Activated naive CD4-positive, alpha-beta T cell treated with anti-CD3 and anti-CD28 coated beads, Interleukin-2, amount 10 ng/mL, durations not matched to agents 5 hours and 36 hours (primary cell): ENCODE measurements at places on chromosomes 12 and 14. TPM values are rescaled to one million over a fixed set of nuclear protein-coding genes. Genes with fewer than 3 reads are reported as not detected.

Gene ABCC9
- not detected for total RNA-seq

Gene MIP
- total RNA-seq: not detected

Gene OR4E2
- not detected for total RNA-seq

Gene DAZAP2
- total RNA-seq: 242 TPM

Gene TAS2R7
- not detected for total RNA-seq

Gene HEATR5A
- total RNA-seq: 5.0 TPM

Gene GALNT8
- total RNA-seq: not detected

Gene ZDHHC22
- total RNA-seq: not detected

Gene LMNTD1
- not detected for total RNA-seq

Gene LYZ
- 0.40 TPM for total RNA-seq

Gene ENDOU
- not detected for total RNA-seq

Gene NFATC4
- total RNA-seq: not detected

Gene HCFC2
- total RNA-seq: 14.1 TPM

Gene RNASE7
- total RNA-seq: not detected

Gene SYCP3
- total RNA-seq: 0.43 TPM

Gene CYP27B1
- 2.2 TPM for total RNA-seq

Gene ATF7
- total RNA-seq: 27.9 TPM

Gene TMPRSS12
- total RNA-seq: not detected

Gene NXPH4
- 0.43 TPM for total RNA-seq

Gene GALNT16
- not detected for total RNA-seq

Gene RHEBL1
- total RNA-seq: 6.6 TPM

Gene NR1H4
- total RNA-seq: not detected

Gene LTBR
- total RNA-seq: 0.35 TPM

Gene CLEC4D
- total RNA-seq: not detected

Gene PMCH
- total RNA-seq: not detected

Gene C1QL4
- total RNA-seq: not detected

Gene HHIPL1
- total RNA-seq: not detected

Gene CSAD
- 31.4 TPM for total RNA-seq

Gene TAS2R50
- total RNA-seq: 1.2 TPM

Gene TEX52
- total RNA-seq: not detected

Gene FERMT2
- total RNA-seq: 0.17 TPM

Gene AP5M1
- total RNA-seq: 45.6 TPM

Gene CMA1
- not detected for total RNA-seq

Gene STXBP6
- not detected for total RNA-seq

Gene PRH2
- total RNA-seq: not detected

Gene GUCY2C
- total RNA-seq: not detected
